Hypothalamus (tissue), 51 donors: ENCODE measurements at places on chromosomes 7 and 10.
A peak's percentile ranks its signal among the peaks of the same experiment; 100 is the strongest.

DNA sequence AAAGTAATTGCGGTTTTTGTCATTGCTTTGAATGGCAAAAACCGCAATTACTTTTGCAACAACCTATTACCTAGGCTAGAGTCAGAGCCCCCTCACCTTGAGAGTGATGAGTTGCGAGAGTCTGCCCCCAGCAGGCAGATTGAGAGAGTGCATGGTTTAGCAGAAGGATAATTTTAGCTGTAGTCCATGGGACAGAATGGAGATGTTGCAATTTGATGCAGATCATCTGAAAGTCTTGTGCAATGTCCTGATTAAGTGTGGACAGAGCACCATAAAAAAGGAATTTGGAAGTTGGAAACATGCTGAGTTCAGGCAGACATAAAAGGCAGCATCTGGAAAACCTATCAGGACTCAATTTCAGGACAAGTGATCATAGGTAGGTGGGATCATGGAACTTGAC lies 48.7 kb downstream of the GPR141 start:
- peak; percentile 10 for DNase-seq

DNA sequence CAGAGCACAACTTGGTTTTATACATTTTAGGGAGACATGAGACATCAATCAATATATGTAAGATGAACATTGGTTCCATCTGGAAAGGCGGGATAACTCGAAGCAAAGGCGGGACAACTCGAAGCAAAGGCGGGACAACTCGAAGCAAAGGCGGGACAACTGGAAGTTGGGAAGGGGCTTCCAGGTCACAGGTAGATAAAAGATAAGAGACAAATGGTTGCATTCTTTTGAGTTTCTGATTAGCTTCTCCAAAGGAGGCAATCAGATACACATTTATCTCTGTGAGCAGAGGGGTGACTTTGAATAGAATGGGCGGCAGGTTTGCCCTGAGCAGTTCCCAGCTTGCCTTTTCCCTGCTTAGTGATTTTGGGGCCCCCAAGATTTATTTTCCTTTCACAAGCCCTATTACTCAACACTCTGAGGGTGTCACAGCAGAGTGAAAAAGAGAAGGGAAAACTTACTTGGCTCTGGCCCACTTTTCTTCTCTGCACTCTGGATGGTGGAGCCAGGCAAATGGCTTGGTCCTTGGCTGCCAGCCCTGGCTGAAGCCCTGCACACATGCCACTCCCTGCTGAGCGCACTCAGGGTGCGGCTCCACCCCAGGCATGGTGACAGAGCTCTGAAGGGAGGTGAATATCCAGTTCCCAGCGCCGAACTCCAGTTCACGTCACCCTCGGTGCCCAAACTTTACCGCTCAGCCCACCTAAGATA lies 46.7 kb downstream of the PARD3 start:
- peak; percentile 30 for DNase-seq

GRCh38 chr7:108059526-108059925 lies 56.6 kb upstream of the LAMB1 start:
- DNase-seq = no peak

DNA sequence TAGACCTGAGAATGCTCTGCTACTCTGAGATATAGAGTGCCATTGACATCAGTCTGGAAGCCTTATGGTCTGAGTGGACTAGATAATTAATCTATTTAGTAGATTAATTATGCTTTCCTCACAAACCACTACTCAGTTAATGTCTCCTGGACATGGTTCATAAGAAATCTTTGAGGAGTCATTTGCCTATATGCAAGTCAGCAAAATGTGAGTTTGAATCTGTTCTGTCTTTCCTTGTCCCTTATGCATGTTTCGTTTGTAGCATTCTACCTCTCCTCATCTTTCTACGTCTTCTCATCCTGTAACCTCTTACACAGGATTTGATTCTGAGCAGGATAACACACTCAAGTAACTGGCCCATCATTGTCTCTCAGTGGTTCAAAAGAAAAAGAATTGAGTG lies 735.4 kb upstream of the LRRTM3 start:
- DNase-seq = no peak

DNA sequence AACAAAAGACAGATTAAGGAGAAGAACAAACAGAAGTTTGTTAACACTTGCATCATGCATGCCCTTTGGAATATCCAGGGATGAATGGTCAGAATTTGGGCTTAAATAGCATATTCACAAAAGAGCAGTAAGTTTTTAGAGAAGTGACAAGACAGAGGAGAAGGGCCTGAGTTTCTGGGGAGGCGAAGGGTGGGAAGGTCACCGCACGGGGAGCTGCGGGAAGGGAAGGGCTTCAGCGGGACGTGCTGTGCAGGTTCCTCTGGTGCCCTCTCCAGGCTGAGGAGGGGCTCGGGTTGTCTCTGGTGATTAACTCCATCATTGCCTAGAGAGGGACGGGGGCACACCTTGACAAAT lies 10.4 kb upstream of the ZNF22 start:
- no peak for DNase-seq

- no peak for DNase-seq
Observed at GRCh38 chr10:69650589-69651261, 20.7 kb downstream of the FAM241B start.
